Natural killer cell (primary cell): ENCODE measurements at places on chromosomes 7 and 10. TPM values are rescaled to one million over a fixed set of nuclear protein-coding genes. Genes with fewer than 3 reads are reported as not detected.

DNA sequence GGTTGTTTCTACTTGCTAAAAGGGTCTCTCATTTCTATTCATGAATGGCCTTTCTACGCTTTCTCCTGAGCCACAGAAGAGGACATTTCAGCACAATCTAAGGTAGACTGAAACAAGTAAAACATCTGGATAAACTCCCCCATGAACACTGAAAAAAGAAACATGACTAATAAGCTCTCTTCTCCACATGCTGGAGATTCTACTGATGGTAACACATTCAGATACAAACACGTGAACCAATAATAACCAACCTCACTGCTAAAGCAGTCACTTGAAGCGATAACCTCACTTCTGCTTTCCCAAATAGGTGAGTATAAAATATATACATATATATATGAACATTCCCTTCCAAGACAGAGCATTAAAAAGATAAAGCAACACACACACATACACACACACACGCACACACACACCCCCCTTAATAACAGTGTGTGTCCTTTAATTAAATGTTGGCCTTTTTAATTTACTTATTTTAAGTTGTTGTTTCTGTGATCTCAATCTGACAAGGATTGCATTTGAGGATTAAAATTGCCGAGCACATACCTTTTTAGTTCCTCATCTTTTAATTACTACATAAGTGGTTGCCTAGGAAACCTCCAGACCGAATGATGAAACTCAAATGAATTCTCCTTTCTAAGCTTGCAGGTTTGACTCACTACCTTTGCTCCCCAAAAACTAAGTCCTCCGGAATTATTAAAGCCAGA, 292.4 kb upstream of the KLF14 start:
- H3K27ac ChIP-seq: peak overlapping the region; percentile 59
- H3K4me1 ChIP-seq: peaks cover 34% of the 10 kb centered on the region
- no peak overlapping the region for H3K4me3 ChIP-seq
- no peaks in the 10 kb centered on the region for H3K36me3 ChIP-seq
- no peak for DNase-seq
- H3K27me3 ChIP-seq: no peaks in the 10 kb centered on the region

GRCh38 chr7:74615933-74616780, 41.4 kb upstream of the GTF2I start:
- no peaks in the 10 kb centered on the region for H3K36me3 ChIP-seq
- no peaks in the 10 kb centered on the region for H3K27me3 ChIP-seq
- H3K4me1 ChIP-seq: peaks cover 10% of the 10 kb centered on the region
- peak; percentile 14 for DNase-seq
- H3K4me3 ChIP-seq: no peak overlapping the region

RSPH10B gene
- not detected for total RNA-seq

- H3K4me3 ChIP-seq: no peak overlapping the region
- H3K36me3 ChIP-seq: no peaks in the 10 kb centered on the region
- no peaks in the 10 kb centered on the region for H3K27me3 ChIP-seq
- no peak overlapping the region for H3K27ac ChIP-seq
- H3K4me1 ChIP-seq: no peaks in the 10 kb centered on the region
These were observed 64.7 kb downstream of the LRGUK start for GRCh38 chr7:134191876-134192275.

- H3K4me3 ChIP-seq: no peak overlapping the region
- H3K36me3 ChIP-seq: no peaks in the 10 kb centered on the region
- DNase-seq: no peak
- H3K4me1 ChIP-seq: peaks cover 25% of the 10 kb centered on the region
- no peak overlapping the region for H3K27ac ChIP-seq
- no peaks in the 10 kb centered on the region for H3K27me3 ChIP-seq
These were observed 216.8 kb downstream of the PTEN start for GRCh38 chr10:88080213-88080612.

DNA sequence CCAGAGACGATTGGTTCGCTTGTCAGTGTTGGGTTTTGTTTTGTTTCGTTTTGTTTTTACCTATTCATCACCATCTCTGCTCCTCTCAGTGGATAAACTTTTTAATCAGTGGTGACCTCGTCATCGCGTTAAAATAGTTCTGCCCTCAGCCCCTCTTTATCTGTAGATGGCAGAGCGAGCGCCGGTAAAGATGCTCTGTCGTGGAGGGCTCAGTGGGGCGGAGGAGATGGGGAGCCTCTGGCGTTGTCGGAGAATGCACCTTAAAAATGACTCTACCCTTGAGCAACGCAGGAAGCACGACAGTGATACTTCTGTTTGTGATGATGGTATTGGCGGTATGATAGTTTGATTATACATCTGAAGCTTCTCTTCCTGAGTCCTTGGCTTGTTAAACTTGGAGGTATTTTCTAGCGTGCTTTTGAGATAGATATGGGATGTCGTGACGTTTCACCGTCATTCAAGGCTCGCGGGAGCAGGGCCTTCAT, 554 bp downstream of the CSGALNACT2 start:
- peak; percentile 53 for DNase-seq
- H3K27me3 ChIP-seq: no peaks in the 10 kb centered on the region
- H3K27ac ChIP-seq: peak overlapping the region; percentile 88
- H3K4me1 ChIP-seq: peaks cover 30% of the 10 kb centered on the region

DNA sequence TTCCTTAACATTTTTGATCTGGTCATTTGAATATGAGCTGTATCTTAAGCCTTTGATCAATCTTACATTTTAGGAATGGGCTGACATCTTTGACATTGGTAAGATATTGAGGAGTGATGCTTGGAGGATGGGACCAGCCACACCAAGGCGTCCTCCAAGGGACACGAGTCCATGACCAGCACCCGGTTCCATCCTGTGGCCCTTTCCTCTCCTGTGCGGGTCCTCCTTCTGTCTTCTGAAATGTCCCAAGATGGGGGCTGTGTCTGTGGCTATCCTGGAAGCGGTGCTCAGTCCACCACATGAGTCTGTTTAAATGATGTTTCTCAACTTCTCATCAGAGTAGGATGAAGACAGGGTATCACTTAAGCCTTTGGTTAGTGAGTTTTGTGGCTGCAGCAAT, 67.3 kb upstream of the SHH start:
- no peaks in the 10 kb centered on the region for H3K36me3 ChIP-seq
- no peaks in the 10 kb centered on the region for H3K27me3 ChIP-seq
- H3K4me1 ChIP-seq: no peaks in the 10 kb centered on the region
- H3K27ac ChIP-seq: no peak overlapping the region

DNA sequence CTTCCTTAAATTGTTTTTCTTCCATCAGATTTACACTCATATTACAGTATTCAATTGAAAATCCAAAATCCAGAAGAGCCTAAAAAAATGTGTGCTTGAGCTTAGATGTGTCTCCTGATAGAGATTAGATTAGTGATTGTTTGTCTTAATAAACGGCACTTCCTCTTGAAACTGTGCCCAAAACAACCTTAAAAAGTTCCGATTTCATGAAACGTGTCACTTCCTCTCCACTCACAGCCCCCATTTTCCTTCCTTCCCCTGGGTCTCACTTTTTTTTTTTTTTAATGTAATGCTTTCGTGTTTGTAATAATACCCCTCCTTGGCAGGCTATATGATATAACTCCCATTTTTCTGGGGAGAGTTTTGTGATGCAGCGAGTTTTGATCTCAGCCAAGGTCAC, 114.8 kb upstream of the ADO start:
- DNase-seq: no peak
- no peaks in the 10 kb centered on the region for H3K36me3 ChIP-seq
- H3K27me3 ChIP-seq: no peaks in the 10 kb centered on the region
- H3K4me3 ChIP-seq: no peak overlapping the region
- H3K27ac ChIP-seq: peak overlapping the region; percentile 58

INHBA gene
- not detected for total RNA-seq

- peaks cover 35% of the 10 kb centered on the region for H3K27me3 ChIP-seq
- H3K36me3 ChIP-seq: no peaks in the 10 kb centered on the region
- peaks cover 13% of the 10 kb centered on the region for H3K4me1 ChIP-seq
- no peak for DNase-seq
- H3K27ac ChIP-seq: no peak within 1 kb of the TSS
These were observed at the start of gene DGKI for GRCh38 chr7:137846827-137847567. Gene DGKI (minus strand): TSS chr7:137846974.

DNA sequence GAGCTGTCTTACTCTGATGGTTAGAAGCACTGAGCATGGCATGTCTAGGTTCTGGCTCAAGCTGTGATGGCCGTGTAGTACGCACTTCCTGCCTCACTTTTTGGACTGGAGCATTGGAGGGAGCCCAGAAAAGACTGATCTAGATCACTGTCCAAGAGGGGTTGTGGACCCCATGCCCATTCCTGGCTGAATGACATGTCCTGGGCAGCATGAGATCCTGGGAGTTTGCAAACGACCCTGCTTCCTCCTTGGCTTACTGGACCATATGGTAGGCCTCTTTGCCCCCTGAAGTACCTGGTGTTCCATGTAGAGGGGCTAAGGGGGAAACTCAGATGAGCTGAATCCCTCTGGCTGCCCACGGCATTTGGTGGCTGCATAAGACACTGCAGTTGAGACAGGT, 36.7 kb downstream of the ARHGAP22 start:
- no peaks in the 10 kb centered on the region for H3K36me3 ChIP-seq
- no peak overlapping the region for H3K27ac ChIP-seq
- no peaks in the 10 kb centered on the region for H3K4me1 ChIP-seq
- H3K27me3 ChIP-seq: no peaks in the 10 kb centered on the region
- DNase-seq: no peak
- H3K4me3 ChIP-seq: no peak overlapping the region
